ENCODE measurements at places on chromosomes 11 and 22.

DNA sequence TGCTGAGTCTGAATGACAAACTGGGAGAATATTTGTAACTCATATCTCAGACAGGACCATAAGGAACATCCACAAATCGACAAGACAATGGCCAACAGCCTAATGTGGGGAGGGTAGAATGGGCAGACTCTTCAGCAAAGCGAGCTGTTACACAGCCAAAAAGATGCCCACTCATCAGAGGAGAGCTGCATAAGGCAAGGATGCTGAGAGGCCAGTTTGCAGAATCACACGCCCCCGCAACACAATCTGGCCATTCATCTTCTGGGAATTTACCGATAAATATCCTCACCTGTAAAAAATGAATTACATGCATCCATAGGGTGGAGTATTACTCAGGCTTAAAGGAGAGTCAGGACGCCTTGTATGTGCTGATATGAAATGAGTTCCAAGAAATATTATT, 57.5 kb upstream of the SLC22A12 start:
- no peak overlapping the region for H3K27ac ChIP-seq
- H3K36me3 ChIP-seq, result no peaks in the 10 kb centered on the region
- H3K4me1 ChIP-seq, result peaks cover under 1% of the 10 kb centered on the region

DNA sequence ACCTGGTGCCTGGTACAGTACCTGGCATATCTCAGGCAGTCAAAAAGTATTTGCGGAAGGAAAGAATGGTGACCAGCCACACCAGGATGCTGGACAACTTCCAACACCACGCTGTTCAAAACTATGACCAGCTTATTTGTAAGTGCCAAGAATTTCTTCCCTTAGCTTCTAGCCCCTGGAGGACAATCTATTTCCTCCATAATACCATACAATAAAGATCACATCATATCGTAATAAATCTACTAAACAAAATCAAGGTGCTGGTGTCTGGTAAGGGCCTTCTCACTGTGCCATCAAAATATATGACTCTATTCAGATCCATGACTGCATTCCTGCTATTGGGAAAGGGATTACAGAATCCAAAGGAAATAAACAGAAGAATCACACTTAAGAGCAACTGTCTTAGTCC, 51.5 kb downstream of the ALG9 start:
- H3K4me3 ChIP-seq, result no peak overlapping the region
- H3K27me3 ChIP-seq, result no peaks in the 10 kb centered on the region
- H3K36me3 ChIP-seq, result no peaks in the 10 kb centered on the region
- H3K27ac ChIP-seq, result peak overlapping the region; percentile 35
- H3K4me1 ChIP-seq, result no peaks in the 10 kb centered on the region

DNA sequence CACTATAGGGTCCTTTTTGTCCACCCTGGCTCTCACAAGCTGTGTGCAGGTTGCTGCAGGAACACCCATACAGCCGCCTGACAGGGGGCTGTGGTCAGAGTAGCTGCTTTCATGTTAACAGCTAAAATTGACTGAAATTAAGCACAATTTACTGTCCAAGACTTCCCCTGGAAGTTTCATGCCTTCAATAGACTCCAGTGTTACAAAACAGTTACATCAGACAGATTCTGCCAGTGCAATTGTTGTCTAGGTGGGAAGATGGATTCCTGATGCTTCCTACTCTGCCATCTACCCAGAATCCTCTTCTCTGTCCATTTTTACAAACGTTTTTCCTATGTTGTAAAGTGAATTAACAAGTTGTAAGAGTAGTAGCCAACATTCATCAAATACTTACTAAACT, 5.3 kb upstream of the TSKU start:
- peaks cover 57% of the 10 kb centered on the region for H3K27me3 ChIP-seq
- no peaks in the 10 kb centered on the region for H3K36me3 ChIP-seq

DNA sequence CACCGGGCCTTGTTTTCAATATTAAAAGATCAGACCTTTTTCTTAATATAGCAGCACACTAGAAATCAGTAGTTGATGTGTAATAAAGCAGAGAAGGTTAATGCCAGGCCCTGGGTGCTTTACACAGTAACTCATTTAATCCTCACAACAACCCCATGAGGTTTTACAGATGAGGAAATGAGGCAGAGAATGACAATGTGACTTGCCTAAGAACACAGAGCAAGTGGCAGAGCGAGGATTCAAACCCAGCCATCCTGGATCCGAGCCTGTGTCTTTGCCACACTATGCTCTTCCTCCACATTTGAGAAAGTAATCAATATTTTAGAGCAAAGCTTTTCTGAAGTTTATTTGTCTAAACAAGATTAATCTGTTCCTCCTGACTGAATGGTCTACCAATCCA, 7.2 kb downstream of the JAML start:
- H3K36me3 ChIP-seq, result peaks cover 22% of the 10 kb centered on the region
- no peaks in the 10 kb centered on the region for H3K27me3 ChIP-seq
- DNase-seq, result no peak
- peaks cover 83% of the 10 kb centered on the region for H3K4me1 ChIP-seq
- peak overlapping the region; percentile 88 for H3K4me3 ChIP-seq

DNA sequence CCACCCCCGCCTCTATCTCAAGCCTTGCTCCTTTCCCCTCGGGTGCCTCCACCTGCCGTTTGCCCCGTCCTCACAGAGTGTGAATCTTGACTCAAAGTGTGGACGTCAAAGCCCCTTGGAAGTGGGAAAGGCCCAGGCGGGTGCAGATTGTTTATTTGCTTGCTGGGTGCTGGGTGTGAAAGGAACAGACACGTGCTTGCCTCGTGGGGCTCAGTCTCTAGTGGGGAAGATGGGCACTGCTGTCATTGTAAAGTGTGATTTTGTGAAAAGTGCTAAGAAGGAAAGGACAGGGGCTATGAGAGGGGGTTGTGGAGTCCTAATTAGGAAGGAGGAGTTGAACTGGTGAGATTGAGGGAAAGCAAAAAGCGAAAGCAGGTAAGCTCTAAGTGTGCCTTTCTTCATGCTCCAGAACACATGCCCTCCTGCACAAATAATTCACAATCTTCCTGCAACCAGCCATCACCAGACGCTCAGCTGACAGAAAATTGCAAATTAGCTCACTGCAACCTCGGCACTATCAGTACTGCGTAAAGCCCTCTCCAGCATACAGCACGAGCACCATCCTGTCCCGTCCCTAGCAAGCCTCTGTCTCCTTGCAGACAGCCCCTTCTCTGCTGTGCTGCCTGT, 9.7 kb upstream of the GCAT start:
- peaks cover 4% of the 10 kb centered on the region for H3K27me3 ChIP-seq
- no peak for DNase-seq
- H3K27ac ChIP-seq, result no peak overlapping the region
- H3K4me3 ChIP-seq, result no peak overlapping the region

- no peak for DNase-seq
- no peak overlapping the region for H3K4me3 ChIP-seq
- H3K27me3 ChIP-seq, result peaks cover 11% of the 10 kb centered on the region
- no peak overlapping the region for H3K27ac ChIP-seq
- peaks cover 2% of the 10 kb centered on the region for H3K36me3 ChIP-seq
- no peaks in the 10 kb centered on the region for H3K4me1 ChIP-seq
Measured at GRCh38 chr11:121344824-121345223, 52.3 kb downstream of the SC5D start.

- no peak overlapping the region for H3K4me3 ChIP-seq
- no peak for DNase-seq
- no peaks in the 10 kb centered on the region for H3K36me3 ChIP-seq
- H3K27ac ChIP-seq, result no peak overlapping the region
- peaks cover 19% of the 10 kb centered on the region for H3K27me3 ChIP-seq
Measured at GRCh38 chr11:95544095-95544856, 245.3 kb downstream of the FAM76B start.

- H3K4me3 ChIP-seq, result no peak overlapping the region
- H3K36me3 ChIP-seq, result peaks cover 6% of the 10 kb centered on the region
- H3K27ac ChIP-seq, result no peak overlapping the region
- DNase-seq, result no peak
- no peaks in the 10 kb centered on the region for H3K27me3 ChIP-seq
- H3K4me1 ChIP-seq, result no peaks in the 10 kb centered on the region
Measured at GRCh38 chr22:29326481-29326880, 11.0 kb upstream of the RASL10A start.

DNA sequence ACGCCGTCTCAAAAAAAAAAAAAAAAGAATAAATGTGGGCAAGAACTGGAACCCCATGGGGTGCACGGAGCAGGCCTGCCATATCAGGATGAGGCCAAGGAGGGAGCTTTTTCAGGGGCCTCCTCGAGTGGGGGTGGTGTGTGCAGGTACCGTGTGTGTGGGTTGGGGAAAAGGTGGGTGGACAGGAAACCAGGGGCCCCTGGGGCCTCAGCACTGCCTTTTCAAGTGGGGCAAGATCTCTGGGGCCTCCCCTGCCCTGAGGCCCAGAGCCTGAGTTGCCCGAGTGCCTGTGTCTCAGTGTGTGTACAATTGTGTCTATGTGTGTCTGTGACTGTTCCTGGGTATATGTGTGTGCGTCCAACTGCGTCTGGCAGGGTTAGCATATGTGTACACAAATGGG, 23.8 kb downstream of the TEF start:
- no peak overlapping the region for H3K4me3 ChIP-seq
- H3K27ac ChIP-seq, result no peak overlapping the region
- no peaks in the 10 kb centered on the region for H3K27me3 ChIP-seq
- DNase-seq, result no peak
- peaks cover 5% of the 10 kb centered on the region for H3K4me1 ChIP-seq
- no peaks in the 10 kb centered on the region for H3K36me3 ChIP-seq

DNA sequence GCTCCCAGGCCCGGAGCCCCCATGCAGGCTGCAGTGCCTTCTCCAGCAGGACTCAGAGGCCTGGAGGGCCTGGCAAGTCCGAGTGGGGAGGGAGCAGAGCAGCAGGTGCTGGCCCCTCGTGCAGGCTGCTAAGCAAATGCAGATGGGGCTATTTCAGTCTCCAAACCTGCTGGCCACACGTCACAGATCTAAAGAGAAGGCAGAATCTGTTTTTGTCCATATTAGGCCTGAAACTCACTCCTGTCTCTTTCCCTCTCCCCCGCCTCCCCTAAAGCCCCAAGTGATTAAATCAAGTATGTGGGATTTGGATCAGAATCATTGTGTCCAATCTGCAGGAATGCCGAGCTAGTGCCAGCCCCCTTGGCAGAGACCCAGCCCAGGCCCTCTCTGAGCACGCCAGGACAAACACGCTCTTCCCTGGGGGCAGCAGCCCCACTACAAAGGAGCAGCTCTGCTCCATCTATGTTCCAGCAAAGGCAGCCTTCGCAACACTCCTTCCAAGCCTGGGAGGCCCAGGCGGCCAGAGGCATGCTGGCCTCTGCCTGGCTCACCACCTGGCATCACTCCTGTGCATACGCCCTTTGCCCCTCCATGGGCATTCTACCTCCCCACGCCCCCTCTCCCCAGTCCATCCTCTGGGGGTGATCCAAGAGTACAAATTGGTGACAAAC, 26.5 kb downstream of the RPL27A start:
- H3K36me3 ChIP-seq, result no peaks in the 10 kb centered on the region
- H3K27ac ChIP-seq, result no peak overlapping the region
- H3K27me3 ChIP-seq, result peaks cover 25% of the 10 kb centered on the region
- no peak for DNase-seq
- H3K4me3 ChIP-seq, result no peak overlapping the region

- DNase-seq, result no peak
- H3K36me3 ChIP-seq, result no peaks in the 10 kb centered on the region
- H3K4me3 ChIP-seq, result no peak overlapping the region
- no peak overlapping the region for H3K27ac ChIP-seq
- H3K4me1 ChIP-seq, result no peaks in the 10 kb centered on the region
- H3K27me3 ChIP-seq, result no peaks in the 10 kb centered on the region
Measured at GRCh38 chr11:63931045-63931444, 7.8 kb upstream of the NAA40 start.

GRCh38 chr11:3056296-3057068, 741 bp downstream of the CARS1 start:
- DNase-seq, result no peak
- peak overlapping the region; percentile 88 for H3K4me3 ChIP-seq
- H3K4me1 ChIP-seq, result peaks cover 27% of the 10 kb centered on the region
- H3K27ac ChIP-seq, result peak overlapping the region; percentile 92
- peaks cover 14% of the 10 kb centered on the region for H3K36me3 ChIP-seq
- H3K27me3 ChIP-seq, result peaks cover 8% of the 10 kb centered on the region

DNA sequence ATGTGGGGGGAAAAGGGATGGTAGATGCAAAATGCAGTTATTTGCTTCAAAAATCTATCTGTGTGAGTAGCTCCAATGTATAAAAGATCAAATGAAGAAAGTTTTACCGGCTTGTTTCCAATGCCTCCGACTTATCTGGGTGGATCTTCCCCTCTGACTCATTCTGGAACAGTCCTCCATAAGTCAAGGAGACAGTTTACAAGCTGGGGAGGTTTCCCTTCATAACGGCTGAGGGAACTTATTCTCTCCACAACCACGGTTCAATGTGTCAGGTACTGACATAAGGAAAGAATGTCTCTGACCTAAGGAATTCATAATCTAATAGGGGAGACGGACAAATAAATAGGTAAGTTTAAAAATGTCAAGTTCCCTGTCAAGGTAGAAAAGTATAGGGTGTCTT, 49.7 kb upstream of the BIRC3 start:
- peaks cover 12% of the 10 kb centered on the region for H3K27me3 ChIP-seq
- H3K4me3 ChIP-seq, result peak overlapping the region; percentile 89
- no peaks in the 10 kb centered on the region for H3K36me3 ChIP-seq
- no peak overlapping the region for H3K27ac ChIP-seq

GRCh38 chr11:15602785-15603567, 488.3 kb downstream of the INSC start:
- H3K36me3 ChIP-seq, result peaks cover 3% of the 10 kb centered on the region
- H3K27ac ChIP-seq, result no peak overlapping the region
- no peaks in the 10 kb centered on the region for H3K27me3 ChIP-seq
- H3K4me1 ChIP-seq, result no peaks in the 10 kb centered on the region

GRCh38 chr22:35537232-35537631, 3.4 kb upstream of the RASD2 start:
- no peak overlapping the region for H3K4me3 ChIP-seq
- peaks cover 10% of the 10 kb centered on the region for H3K27me3 ChIP-seq
- peak overlapping the region; percentile 33 for H3K27ac ChIP-seq
- H3K4me1 ChIP-seq, result peaks cover 13% of the 10 kb centered on the region
- H3K36me3 ChIP-seq, result no peaks in the 10 kb centered on the region

- no peaks in the 10 kb centered on the region for H3K4me1 ChIP-seq
- H3K36me3 ChIP-seq, result no peaks in the 10 kb centered on the region
- H3K27ac ChIP-seq, result no peak overlapping the region
- DNase-seq, result no peak
- no peak overlapping the region for H3K4me3 ChIP-seq
Measured at GRCh38 chr11:110654456-110654855, 57.8 kb downstream of the ARHGAP20 start.

DNA sequence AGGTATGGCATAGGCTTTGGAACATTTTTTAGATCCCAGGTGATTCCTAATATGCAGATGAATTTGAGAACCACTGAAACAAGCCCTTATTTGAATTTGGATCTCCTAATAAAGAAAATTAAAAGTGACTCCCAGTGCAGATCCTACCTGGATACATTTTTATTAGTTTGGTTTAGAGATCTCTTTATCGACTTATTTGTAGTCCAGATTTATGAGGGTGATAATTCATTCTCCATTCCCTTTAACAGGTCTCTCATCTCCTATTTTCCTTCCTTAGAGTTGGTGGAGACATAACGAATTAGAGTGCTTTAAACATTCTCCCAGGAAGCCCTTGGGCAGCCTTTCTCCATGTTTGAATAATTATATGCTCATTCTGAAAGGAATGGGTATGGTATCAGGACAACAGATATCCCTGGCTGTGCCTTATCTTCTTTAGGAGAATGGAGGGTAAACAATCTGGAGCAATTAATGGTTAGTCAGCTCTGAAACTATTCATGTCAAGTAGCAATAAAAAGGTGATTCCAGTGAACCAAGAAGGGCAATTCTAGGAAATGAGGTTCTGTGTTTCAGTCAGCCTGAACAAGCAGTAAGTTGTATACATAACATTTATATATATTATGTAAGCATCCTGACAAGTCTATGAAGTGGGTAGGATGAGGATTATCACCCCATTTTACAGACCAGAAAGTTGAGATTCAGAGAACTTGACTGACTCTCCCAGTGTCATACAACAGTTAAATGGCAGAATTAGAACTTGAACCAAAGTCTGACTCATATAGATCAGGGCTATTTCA, 53.9 kb upstream of the RCE1 start:
- H3K4me3 ChIP-seq, result no peak overlapping the region
- DNase-seq, result no peak
- no peaks in the 10 kb centered on the region for H3K4me1 ChIP-seq
- H3K27ac ChIP-seq, result no peak overlapping the region
- no peaks in the 10 kb centered on the region for H3K27me3 ChIP-seq
